Airway epithelial cell (primary cell): ENCODE measurements at places on chromosomes 2 and 18. TPM values are rescaled to one million over a fixed set of nuclear protein-coding genes. Genes with fewer than 3 reads are reported as not detected.

LRRC30 gene
- total RNA-seq, result not detected in 2 replicates

CHST10 gene
- 3.7 and 4.6 TPM in 2 replicates for total RNA-seq

MTX2 gene
- 47.7 and 49.8 TPM in 2 replicates for total RNA-seq

ZSWIM2 gene
- not detected in 2 replicates for total RNA-seq

LOXHD1 gene
- not detected in 2 replicates for total RNA-seq

DOK6 gene
- total RNA-seq, result not detected in 2 replicates

MRPL19 gene
- total RNA-seq, result 59.7 and 66.9 TPM in 2 replicates

CNGA3 gene
- not detected in 2 replicates for total RNA-seq

FBXO15 gene
- total RNA-seq, result 1.1 TPM in 1 of 2 replicates, not detected in the other

CACNB4 gene
- total RNA-seq, result 0.21 and 0.33 TPM in 2 replicates

ST8SIA5 gene
- total RNA-seq, result not detected in 2 replicates

FEV gene
- total RNA-seq, result not detected in 2 replicates

RNMT gene
- total RNA-seq, result 9.7 and 14.8 TPM in 2 replicates
